GM23338 (cell line): ENCODE measurements at places on chromosomes 3 and 15. TPM values are rescaled to one million over a fixed set of nuclear protein-coding genes. Genes with fewer than 3 reads are reported as not detected.
A peak's percentile ranks its signal among the peaks of the same experiment; 100 is the strongest.

DNA sequence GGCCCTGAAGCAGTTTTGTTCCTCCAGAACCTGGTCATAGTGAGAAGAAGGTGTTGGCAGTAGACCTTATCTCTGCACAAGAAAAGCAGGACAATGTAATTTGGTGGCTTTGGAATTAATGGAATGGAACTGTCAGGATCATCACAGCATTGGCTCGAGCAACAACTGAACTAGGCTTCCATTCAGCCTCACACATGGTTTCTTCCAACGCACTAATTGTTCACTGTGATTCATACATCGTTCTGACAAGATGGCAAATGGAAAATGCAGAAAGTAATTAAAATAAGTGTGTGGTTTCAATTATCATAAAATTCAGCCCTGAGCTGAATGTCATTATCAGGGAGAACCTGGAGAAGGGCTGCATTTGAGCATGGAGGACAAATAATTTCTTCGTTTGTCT is 80.6 kb downstream of the MFSD1 start:
- no peak for DNase-seq
- H3K27me3 ChIP-seq: no peaks in the 10 kb centered on the region
- H3K4me1 ChIP-seq: no peaks in the 10 kb centered on the region
- no peak overlapping the region for H3K4me3 ChIP-seq
- H3K36me3 ChIP-seq: no peaks in the 10 kb centered on the region
- H3K27ac ChIP-seq: no peak overlapping the region

- no peaks in the 10 kb centered on the region for H3K27me3 ChIP-seq
- no peak overlapping the region; the same call in 1 of the 2 replicates for H3K27ac ChIP-seq
- no peak for DNase-seq
- no peaks in the 10 kb centered on the region for H3K36me3 ChIP-seq
- no peak overlapping the region for H3K4me3 ChIP-seq
- H3K4me1 ChIP-seq: peaks cover 78% of the 10 kb centered on the region
These were observed 119.0 kb downstream of the XXYLT1 start for GRCh38 chr3:195151866-195152541.

- H3K4me3 ChIP-seq: no peak overlapping the region
- H3K27ac ChIP-seq: no peak overlapping the region
- no peak for DNase-seq
- H3K27me3 ChIP-seq: no peaks in the 10 kb centered on the region
These were observed 31.2 kb downstream of the CHDH start for GRCh38 chr3:53815067-53815466.

DNA sequence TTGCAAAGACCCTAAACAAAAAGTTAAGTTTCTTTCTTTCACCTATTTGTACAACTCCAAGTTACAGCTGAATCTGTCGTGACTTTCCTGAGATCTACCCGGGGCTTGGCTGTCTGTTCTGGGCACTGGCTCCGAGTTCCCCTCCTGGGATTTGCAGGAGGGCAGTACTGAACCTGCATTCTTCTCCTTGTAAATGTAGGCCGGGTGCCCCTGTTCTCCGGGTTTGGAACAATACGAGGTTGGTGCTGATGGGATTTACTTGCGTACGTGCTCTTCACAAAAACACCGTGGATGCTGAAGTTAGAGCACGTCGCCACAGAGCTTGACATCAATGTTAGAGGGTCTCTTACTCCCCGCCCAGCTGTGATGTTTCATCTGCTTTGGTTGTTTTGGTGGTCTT is 48.1 kb downstream of the KLHL25 start:
- H3K27me3 ChIP-seq: no peaks in the 10 kb centered on the region
- H3K4me3 ChIP-seq: no peak overlapping the region
- H3K4me1 ChIP-seq: peaks cover 48% of the 10 kb centered on the region
- no peak for DNase-seq
- H3K36me3 ChIP-seq: 0 out of 2 replicates have a peak, but pooled peaks cover 12% of the 10 kb centered on the region

DNA sequence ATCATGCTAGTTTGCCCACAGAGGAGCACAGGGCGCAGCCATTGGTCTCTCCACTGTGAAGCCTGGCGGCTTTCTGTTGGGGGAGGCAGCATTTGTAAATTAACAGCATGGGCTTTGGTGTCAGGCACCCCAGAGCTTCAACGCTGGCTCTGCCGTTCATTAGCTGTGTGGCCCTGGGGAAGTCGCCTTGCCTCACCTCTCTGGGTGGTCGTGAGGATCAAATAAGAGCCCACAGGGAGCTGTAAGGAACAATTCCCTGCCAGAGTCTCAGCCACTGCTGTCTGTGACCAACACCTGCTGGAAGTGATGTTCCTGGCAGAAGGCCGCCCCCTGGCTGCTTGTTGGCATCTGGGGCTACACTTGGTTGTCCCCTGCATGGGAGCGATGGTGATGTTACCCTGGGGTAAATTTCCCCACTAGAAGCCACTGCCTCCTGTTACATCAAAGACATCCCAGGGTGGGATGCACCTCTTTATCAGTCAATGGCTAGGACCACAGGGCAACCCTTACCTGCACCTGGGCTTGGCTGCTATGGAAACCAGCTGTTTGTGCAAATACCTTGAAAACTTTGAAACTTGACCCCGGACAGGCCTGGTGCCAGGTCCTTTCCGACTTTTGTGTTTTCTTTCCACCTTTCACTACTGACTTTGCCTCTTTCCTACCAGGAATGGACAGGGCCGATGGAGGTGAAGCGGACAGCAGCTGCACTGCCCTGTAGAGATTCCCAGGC is 36.9 kb downstream of the DNASE1L3 start:
- no peaks in the 10 kb centered on the region; the same call in 1 of the 2 replicates for H3K36me3 ChIP-seq
- peaks cover 29% of the 10 kb centered on the region for H3K4me1 ChIP-seq
- no peak overlapping the region for H3K4me3 ChIP-seq
- H3K27ac ChIP-seq: 0 out of 2 replicates have a peak overlapping the region, but pooled peaks have one; percentile 1

- no peak overlapping the region for H3K27ac ChIP-seq
- H3K4me3 ChIP-seq: no peak overlapping the region
- H3K27me3 ChIP-seq: no peaks in the 10 kb centered on the region
- H3K36me3 ChIP-seq: no peaks in the 10 kb centered on the region
- DNase-seq: no peak
- 0 out of 2 replicates have a peak, but pooled peaks cover 5% of the 10 kb centered on the region for H3K4me1 ChIP-seq
These were observed 29.9 kb downstream of the CHSY1 start for GRCh38 chr15:101221902-101222301.

Gene GABRR3
- not detected in 2 replicates for total RNA-seq

Gene C3orf20
- not detected in 2 replicates for total RNA-seq

GRCh38 chr3:141294848-141295247 is 63.2 kb downstream of the PXYLP1 start:
- H3K36me3 ChIP-seq: no peaks in the 10 kb centered on the region
- no peak for DNase-seq
- no peak overlapping the region for H3K4me3 ChIP-seq

DNA sequence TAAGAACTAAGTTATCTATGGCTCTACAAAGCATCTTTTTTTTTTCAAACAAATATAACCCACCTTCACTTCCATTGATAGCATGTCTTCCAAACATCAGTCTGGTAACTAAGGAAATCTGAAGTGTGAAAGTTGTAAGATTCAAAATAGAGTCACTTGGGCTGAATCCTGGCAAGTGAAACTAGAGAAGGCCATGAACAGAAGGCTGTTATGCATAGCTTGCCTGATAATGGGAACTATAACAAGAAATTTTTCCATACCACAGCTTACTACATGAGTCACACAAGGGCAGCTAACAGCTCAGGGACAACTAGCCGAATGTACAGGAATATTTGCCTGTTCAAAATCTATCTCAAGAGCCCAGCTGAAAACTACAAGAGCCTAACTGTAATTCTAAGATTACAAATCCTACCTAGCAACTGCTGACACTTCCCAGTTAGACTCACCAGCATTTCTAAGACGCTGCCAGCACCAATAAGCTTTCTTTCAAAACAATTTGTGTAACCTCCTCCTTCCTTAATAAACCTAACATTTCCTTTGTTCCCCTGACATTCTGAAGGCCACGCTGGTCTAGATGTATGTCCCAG is 1066.5 kb downstream of the PLOD2 start:
- no peaks in the 10 kb centered on the region for H3K36me3 ChIP-seq
- H3K27ac ChIP-seq: no peak overlapping the region
- no peaks in the 10 kb centered on the region for H3K27me3 ChIP-seq

Gene SLC28A1
- not detected in 2 replicates for total RNA-seq

Gene RAD54L2
- 27.7 and 29.2 TPM in 2 replicates for total RNA-seq

Gene C3orf49
- total RNA-seq: not detected in 2 replicates

DNA sequence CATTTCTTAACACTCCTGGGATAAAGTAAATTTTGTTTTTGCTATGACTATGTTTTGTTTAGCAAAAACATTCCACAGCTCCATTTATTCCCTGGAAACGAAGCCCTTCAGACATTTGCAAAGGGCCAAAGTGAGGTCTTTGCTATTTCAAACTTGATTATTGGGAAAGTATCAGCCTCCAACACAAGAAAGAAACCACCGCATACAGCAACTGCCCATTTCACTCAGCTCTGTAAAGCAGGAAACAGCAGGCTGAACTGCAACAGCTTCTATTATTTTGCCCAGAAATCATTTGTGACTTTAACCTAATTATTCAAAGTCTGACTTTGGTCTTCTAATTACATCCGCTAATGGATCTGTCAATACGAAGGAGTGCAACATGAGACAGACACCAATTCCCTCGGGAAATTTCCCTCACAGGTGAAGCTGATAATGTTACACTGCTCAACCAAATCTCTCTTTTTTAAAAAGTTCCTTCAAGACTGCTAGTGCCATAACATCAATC is 72.1 kb downstream of the RFTN1 start:
- no peak overlapping the region for H3K4me3 ChIP-seq
- no peak for DNase-seq

- H3K4me1 ChIP-seq: 0 out of 2 replicates have a peak, but pooled peaks cover 6% of the 10 kb centered on the region
- no peak overlapping the region for H3K27ac ChIP-seq
- no peak for DNase-seq
- no peaks in the 10 kb centered on the region for H3K27me3 ChIP-seq
These were observed 32.3 kb upstream of the SYNPR start for GRCh38 chr3:63245726-63246241.

Gene CERS3
- total RNA-seq: 0.12 and 2.2 TPM in 2 replicates

GRCh38 chr3:158737976-158738615 is 5.8 kb upstream of the RARRES1 start:
- no peak for DNase-seq
- no peaks in the 10 kb centered on the region for H3K36me3 ChIP-seq
- no peak overlapping the region for H3K4me3 ChIP-seq
- H3K27me3 ChIP-seq: peaks cover 7% of the 10 kb centered on the region; the same call in 1 of the 2 replicates
- no peaks in the 10 kb centered on the region for H3K4me1 ChIP-seq

GRCh38 chr15:69804786-69805185 is 292.9 kb downstream of the TLE3 start:
- no peak overlapping the region for H3K27ac ChIP-seq
- no peak for DNase-seq
- no peaks in the 10 kb centered on the region for H3K36me3 ChIP-seq

DNA sequence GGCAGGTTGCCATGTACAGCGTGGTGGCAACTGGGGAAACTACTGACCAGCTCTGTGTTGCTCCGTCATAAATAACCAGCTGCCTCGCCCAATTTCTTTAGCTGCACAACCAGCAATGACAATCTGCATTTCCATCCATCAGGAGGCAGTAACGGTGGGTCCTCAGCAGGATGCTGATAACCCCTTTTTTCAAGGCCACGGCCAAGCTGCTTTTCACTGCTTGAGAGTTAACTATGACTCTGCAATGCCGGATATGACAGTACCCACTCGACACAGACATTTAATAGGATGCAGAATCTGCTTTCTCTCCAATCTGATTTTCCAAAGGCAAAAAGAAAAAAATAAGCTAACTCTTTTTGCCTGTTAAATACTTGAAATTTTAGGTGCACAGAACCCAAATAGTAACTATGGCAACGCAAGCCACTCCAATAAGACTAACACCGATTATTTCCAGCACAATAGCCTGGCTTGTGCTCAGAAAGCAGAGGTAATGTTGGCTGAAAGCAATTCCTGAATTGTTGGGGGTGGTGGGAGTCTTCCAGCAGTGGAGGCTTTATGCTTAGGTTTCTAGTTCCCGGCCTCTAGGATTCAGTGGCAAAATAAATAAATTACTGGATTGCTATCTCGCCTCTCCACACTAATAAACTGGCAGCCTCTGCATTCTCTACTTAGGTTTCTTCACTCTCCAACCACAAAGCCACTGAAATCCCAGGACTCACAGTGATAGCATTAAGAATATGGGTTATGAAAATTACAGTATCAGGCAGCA is 31.2 kb upstream of the SRGAP3 start:
- peaks cover 9% of the 10 kb centered on the region; the same call in 1 of the 2 replicates for H3K4me1 ChIP-seq
- H3K4me3 ChIP-seq: no peak overlapping the region
- no peaks in the 10 kb centered on the region for H3K36me3 ChIP-seq

DNA sequence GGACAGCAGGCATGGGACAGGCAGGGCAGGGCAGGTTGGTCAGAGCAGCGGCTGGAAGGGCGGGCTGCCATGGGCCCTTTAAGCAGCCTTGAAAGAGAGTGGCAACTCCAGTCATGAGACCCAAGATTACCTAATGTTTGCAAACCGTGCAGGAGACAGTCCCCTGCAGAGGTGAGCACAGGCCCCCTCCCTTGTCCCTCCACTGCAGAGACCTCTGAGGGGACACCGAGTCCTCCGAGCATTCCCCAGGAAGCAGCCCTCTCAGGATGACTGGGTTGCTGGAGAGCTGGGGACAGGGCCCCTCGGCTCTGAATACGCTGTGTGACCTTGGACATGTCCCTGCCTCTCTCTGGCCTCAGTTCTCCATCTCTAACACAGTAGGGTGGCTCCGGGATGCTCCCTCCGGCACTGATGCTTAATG is 81.4 kb downstream of the IQSEC1 start:
- H3K27ac ChIP-seq: no peak overlapping the region
- no peak for DNase-seq
- no peak overlapping the region for H3K4me3 ChIP-seq
- H3K36me3 ChIP-seq: no peaks in the 10 kb centered on the region
- H3K27me3 ChIP-seq: peaks cover 17% of the 10 kb centered on the region

DNA sequence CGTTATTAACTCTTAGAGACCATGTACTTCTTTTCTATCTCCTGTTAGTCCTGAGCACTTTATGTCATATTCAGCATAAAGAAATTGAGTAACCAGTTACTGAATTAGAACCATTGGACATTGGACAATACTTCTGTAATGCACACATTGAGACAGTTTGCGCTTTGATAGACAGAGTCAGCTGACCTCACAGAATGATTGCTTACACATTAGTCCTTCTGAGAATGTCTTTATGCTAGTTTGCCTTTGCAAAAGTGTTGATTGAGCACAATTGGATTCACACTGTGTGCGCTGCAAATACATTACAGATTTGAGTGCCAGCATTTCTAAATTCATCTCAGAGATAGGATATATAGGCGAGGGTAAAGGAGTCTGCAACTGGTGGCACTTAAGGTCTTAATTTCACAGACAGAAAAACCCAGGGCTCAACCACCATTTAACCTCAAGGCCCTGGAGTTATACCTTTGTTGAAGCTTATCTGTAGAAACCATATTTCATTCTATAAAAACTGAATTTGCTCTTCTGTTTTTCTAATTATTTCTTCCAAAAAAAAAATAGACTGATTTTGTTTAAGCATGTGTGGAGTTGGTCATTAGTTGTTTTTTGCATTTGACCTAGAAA is 3.8 kb downstream of the SERPINI1 start:
- no peaks in the 10 kb centered on the region for H3K36me3 ChIP-seq
- DNase-seq: no peak
- H3K4me1 ChIP-seq: peaks cover 10% of the 10 kb centered on the region; the same call in 1 of the 2 replicates
- no peak overlapping the region for H3K27ac ChIP-seq
- H3K27me3 ChIP-seq: no peaks in the 10 kb centered on the region

DNA sequence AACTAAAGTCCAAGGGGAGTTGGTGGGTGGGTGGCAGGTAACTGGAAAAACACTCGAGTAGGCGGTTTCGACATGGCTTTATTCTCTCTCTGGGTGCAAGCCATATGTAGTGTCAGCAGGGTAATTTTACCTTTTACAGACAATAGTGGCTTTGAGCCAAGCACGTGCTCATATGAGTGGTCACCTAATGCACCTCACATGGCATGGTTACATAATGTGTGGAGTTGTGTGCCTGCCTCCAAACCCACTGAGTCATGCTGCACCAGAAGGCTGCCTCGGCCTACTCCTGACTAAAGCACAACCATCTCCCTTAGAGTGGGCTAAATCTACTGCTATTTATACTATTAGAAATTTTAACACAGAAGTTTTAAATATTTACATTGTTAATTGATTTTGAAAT is 16.5 kb downstream of the CCRL2 start:
- no peak overlapping the region for H3K27ac ChIP-seq
- no peak for DNase-seq
- no peaks in the 10 kb centered on the region; the same call in 1 of the 2 replicates for H3K4me1 ChIP-seq
- no peaks in the 10 kb centered on the region for H3K36me3 ChIP-seq
